ENCODE measurements at places on chromosomes 1 and 21.

DNA sequence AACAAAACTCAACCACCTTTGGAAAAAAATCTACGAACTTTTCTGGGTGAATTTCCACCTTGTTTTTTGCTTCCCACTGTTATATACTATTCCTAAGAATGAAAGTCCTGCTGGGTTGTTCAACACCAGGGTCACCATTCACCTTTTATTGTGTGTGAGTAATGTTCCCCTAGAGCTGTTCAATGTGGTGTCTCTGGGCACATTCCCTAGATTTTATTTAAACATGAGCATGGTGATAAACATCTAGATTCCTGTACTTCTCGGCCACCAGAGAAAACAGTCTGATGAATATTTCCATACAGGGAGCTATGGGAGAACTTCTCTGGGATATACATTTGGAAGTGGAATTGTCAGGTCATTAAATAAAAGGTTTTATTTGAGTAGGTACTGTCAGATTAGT is 13.0 kb downstream of the FMN2 start:
- no peak for DNase-seq

DNA sequence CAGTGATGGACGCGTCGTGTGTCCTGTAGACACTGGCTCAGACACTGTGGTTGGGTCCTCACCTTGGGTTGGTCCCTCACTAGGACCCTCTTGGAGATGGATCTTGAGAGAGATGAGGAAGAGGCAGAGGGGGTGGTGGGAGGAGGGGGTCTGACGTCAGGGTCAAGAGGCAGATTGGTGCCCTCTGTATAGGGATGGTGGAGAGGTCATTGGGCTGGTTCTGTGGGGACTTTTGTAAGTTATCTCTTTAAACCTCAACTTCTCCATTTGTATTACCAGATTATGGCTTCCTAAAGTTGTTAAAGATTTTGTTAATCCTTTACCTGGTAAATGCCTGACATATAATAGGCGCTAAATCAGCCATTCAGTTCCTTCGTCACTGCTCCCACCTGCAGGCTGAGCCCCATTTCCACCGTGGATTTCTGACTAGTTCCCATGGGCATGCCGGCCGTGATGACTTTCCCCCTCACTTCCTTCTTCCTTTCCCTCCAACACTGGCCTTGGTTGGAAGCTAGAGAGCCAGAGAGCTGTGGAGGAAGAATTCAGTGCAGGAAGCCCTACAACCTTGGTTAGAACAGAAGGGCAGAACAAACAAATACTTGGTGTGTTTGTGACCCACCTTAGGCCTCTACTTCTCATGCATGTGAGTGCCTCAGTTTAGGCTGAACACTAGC is 8.6 kb downstream of the H6PD start:
- no peak for DNase-seq

DNA sequence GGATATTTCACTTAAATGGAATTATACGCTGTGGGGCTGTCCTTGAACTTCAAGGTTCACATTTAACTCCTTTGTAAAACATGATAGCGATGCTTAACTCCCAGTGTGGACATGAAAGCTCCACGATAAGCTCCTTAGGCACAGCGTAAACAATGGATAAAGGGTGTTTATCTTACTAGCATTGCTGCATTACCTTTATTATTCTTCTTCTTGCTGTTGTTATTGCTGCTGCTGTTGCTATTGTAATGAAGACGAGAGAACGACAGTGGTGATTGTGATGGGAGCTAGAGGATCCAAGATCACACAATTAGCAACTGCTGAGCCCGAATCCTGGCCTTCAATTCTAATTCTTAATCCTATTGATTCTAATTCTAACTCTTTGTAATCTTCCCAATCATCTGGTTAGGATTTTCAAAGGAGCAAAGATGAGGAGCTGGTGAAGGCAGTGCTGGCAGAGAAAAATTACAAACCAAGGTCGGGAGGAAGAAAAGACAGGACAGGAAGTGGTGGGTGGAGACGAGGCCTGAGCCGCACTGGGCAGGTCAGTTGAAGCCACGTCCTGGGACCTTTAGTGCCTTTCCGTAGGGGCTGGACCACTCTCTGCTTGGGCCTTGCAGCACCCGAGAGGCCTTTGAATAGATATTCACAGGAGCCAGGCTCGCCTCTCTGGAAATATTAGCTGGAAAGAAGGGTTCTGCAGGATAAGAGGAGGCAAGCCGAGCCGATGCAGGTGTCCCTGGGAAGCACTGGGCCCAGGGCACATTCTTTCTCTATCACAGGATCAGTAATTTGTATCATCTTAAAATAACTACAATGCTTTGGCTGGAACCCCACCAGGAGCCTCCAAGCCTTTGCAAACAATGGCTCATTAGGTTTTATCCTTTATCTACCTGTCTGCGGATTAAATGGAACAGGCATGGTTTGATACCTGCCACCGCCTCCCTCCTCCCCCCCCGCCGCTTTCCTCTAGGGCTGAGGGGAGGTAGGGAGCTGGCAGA is 571.6 kb downstream of the AJAP1 start:
- DNase-seq: no peak

GRCh38 chr1:201714542-201715329 is 114.2 kb upstream of the IPO9 start:
- peak; percentile 67 for DNase-seq

- DNase-seq: no peak
Observed at GRCh38 chr21:31258073-31258472, 86.0 kb downstream of the TIAM1 start.

GRCh38 chr1:43760745-43761317 is 53.5 kb downstream of the ST3GAL3 start:
- DNase-seq: no peak

DNA sequence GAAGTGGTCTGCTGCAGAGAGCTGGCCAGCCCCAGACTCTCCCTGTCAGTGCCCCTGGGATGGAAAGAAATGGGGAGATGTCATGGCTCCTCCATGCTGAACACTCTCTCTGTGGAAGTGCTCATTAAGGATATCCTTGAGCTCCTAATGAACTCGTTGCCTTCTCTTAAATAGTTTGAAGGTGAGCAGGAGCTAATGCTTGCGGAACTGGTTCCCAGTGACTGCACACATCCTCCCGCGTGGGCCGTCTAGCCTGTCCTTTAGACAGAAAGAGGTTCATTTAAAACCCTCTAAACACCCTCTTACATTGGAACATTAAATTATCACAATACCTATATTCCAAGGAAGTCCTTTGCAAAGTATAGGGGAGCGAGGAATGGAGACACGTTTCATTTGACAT is 5.9 kb upstream of the WDR64 start:
- DNase-seq: no peak

GRCh38 chr21:36282568-36283230 is 37.3 kb upstream of the MORC3 start:
- DNase-seq: peak; percentile 27

GRCh38 chr1:34101151-34101550 is 63.9 kb downstream of the CSMD2 start:
- DNase-seq: no peak

DNA sequence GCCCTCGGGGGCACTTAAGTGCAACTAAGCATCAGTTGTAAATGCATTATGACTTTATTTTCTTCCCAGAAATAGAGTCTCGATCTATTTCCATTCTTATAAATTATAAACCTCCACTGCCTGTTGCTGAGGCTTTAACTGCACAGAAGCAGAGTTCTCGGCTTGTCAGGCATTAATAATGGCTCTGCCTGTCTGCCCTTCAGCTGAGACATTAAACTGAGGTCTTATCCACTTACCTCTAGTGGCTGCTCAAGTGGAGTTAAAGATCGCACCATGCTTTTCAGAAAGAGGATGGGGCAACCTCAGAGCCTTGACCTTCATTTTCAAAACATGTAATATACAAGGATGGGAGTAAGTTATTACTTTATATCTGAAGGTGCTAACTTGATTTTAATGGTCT is 597.6 kb upstream of the PRMT6 start:
- DNase-seq: no peak

DNA sequence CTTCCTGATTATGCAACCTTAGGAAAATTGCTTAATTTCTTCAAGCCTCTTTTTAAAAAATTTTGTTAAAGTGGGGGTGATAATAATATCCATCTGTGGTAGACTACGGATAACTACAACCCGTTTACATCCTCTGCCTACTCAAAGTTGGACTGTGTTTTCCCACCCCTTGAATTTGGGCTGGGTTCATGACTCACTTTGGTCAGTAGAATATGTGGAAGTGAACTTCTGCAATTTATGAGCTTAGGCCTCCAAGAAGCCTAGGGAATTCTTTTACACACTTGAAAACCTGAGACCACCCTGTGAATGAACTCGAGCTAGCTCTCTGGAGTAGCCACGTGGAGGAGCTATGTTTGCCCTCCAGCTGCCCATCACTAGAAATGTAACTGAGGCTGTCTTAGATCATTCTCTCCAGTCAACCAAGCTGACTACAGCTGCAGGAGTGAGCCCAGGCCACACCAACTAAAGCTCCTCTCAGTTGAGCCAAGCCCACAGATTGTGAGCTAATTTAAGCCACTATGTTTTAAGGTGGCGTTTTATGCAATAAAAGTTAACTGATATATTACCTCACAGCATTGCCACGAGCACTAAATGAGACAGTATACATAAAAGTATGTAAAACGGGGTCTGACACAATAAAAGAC is 29.6 kb upstream of the CACHD1 start:
- no peak for DNase-seq

- DNase-seq: peak; percentile 90
Observed at GRCh38 chr1:41496080-41497055, 11.9 kb upstream of the EDN2 start.

DNA sequence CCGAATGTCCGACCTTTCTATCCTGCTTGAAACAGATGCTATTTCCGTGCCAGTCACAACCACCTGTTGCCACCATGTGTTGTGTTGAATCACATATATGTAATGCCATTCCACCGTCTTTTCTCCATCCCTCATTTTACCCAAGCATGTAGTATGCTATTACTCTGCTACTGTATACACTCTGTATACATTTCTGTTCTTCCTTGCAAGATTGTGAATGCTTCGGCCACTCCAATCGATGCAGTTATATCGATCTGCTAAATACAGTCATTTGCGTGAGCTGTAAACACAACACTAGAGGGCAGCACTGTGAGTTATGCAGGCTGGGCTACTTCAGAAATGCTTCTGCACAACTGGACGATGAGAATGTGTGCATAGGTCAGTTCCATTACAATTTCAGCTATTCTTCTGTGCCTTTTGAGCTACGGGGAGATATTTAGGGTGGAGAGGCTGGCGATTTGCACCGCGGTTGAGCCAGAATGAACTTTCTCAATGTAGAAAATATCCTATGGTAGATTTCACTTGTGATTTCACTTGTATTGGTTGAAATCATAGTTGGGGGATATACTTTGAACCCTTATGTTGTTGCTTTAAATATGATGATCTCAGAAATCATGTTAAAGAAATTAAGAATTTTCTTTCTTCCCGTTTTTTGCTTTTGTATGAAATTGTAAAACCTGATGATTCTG is 289.8 kb downstream of the NTNG1 start:
- peak; percentile 20 for DNase-seq

DNA sequence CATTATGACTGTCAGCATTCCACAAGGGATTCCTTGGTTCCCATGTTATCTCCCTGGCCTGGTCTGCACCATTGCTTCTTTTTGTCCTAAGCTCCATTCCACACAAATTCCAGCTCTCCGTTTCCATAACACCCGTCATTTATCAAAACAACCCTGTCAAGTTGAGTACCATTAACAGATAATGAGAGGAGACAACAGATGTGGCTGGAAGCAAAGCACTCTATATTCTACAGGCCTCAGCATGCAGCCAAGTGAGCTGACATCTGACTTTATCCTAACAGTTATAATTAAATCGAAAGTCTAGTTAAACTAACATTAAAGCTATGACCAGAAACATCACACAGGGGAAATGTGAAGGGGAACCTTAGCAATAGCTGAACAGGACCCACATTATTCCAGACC is 110.4 kb downstream of the RERE start:
- DNase-seq: no peak

- no peak for DNase-seq
Observed at GRCh38 chr1:155038602-155039307, 5.1 kb downstream of the DCST1 start.

DNA sequence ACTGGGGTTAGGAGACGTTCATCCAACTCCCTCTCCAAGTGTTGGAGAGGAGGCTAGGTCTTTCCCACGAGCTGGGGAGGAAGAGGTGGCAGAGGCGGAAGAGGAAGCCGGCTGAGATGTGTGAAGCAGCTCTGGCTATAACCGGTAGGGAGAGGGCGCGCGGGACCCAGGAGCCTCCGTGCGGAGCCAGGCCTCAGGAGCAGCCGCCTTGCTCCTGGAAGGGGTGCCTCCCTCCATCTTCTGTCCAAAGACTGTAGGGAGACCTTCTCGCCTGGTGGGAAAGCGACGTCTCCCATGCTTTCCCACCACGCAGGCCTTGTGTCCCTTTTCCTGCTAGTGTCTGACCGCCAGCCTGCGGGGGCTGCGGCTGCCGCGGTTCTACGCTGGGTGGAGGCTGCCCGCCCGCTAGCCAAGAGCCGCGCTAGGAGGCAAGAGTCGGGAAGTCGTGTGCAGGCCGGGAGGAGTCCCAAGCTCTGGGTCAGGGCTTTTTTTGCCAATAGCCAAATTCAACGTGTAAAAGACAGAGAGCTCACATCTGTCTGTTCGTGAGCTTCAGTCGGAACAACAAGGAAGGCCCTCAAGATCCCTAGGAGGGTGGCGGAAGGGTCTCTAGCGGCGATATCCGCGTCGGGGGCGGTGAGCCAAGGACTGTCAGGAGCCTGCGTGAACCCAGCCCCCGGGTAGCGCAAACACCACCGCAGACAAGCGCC is 8.4 kb upstream of the NBPF11 start:
- no peak for DNase-seq

- DNase-seq: no peak
Observed at GRCh38 chr1:175443332-175443731, 250.8 kb upstream of the KIAA0040 start.

DNA sequence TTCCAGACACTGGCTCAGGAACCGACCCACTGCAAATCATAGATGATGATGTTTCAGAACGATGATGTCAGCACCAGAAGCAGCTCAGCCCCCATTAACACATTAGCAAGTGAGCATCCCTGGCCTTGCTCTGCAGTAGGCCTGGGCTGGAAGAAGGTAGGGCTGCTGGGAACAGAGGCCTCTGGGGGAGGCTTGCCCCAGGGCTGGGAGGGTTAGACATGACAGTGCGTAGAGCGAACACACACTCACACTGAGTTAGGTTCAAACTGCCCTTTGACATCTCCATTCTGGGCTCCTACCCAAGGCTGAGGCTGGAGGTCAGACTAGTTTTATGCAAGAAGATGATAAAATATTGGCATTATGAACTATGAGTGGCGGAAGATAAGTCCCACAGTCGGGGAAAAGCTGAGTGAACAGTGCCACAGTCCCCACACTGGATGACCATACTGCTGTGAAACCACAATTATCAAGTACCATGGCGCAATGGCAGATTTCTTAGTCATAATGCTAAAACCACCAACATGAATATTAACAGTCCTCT is 91.1 kb downstream of the DMRTB1 start:
- DNase-seq: peak; percentile 10

DNA sequence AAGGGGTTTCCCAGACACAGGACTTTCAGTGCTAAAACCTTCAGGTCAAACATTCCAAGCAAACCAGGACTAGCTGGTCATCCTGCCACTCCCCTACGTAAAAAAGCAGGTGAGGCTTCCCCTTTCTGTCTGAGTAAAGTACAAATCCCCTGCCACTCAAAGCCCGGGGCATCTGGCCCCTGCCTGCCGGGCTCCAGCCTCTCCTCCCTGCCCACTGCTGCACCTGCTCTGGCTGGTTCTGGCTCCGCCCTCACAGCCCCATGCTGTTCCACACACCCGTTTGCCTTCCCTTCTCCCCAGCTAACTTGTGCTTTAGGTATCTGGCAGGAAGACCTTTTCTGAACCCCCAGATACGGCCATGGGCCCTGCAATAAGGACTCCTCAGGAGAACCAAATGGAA is 23.3 kb upstream of the S100A7 start:
- no peak for DNase-seq

- DNase-seq: no peak
Observed at GRCh38 chr1:215459136-215459535, 108.0 kb upstream of the KCTD3 start.

All from femur (tissue), 1 donor.